ENCODE measurements at places on chromosomes 11 and 22.

DNA sequence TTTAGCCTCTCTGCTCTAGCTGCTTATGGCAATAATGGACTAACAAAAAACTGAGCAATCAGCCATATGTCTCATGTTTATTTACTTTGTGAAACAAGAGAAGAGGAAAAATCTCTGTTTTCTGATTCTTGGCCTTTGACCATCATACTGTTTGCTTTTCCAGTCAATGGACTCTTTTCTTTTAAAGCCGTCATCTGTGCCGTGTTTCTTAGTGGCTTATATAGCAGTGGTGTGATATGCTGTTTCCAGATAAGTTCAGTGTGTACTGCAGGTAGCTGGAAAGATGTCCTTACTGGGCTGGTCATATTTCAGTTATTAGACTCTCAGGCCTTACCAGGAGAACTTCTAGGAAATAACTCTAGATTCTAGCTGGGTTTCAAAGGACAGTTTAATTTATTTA, 33.6 kb upstream of the TECTA start:
- no peak for DNase-seq

DNA sequence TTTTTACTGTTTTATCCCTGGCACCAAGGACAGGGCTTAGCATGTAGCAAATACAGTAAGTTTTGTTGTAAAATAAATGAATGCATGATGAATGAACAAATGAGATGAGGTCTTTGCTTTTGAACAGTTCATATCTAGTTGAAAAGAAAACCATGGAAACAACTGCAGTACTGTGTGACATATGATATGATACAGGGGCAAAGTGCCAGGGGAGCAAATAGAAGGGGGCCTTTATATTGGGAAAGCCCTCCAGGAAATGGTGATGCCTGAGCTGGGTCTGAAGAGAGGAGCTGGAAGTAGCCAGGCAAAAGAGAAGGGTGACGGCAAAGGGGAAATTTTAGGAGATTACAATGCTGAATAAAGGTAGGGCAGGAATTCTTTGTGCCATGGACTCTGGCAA, 63.8 kb upstream of the UCP3 start:
- no peak for DNase-seq

DNA sequence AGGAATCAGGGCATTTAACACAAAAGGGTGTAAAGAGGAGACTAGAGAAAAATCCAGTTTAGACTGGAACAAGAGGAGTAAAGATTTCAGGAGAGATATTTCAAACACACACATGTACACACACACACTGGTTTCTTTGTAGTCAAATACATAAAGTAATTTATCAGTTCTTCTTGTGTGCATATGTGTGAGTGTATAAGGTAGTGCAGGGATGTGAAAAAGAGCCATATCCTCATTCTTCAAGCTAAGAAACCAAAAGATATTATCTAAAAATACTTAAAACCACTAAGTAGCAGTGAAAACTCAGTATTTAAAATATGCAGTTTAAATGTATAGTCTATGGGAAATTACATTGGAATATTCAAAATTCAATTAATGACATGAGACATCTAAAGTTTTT, 52.5 kb upstream of the CARD18 start:
- DNase-seq = no peak

DNA sequence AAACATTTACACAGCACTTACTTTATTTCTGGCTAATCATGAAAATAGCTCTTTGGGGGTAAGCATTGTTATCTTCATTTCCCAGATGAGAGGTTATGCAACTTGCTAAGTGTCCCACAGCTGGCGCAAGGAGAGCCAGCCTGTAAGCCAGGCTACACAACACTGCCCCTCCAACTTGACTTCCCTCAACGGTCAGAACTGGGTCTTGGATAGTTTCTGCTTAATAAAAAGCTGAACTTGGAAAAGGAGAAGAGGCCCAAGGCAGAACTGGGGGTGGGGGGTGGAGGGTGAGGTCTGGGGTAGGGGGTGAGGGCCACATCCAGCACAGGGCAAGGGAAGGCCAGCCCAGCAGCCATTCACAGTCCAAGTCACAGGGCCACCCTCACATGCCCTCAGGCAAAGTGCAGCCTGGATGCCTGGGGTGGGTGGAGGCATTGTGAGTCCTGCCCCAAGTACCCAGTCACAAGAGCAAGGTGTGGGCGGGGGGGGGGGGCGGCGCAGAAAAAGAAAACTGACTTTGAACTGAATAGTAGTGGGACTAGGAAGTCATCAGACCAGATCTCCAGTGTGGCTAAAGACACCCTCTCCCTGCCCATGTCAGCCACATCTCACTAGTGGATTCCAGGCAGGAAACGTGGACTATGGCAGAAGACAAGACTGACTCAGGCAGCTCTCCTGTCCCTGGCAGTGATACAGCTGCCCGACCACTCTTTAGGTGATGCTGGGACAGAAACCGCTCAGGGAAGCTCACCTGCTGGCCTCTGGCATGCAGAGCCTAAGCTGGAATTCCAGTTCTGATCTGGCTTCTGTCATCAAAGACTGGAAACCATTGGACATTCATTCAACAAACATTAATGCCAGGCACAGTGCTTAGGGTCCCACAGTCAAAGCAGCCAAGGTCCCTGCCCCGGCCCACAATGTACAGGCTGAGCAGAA, 52.4 kb downstream of the PACSIN2 start:
- peak; percentile 35 for DNase-seq

- DNase-seq = no peak
These were observed 63.5 kb upstream of the DRD2 start for GRCh38 chr11:113538451-113539412.

DNA sequence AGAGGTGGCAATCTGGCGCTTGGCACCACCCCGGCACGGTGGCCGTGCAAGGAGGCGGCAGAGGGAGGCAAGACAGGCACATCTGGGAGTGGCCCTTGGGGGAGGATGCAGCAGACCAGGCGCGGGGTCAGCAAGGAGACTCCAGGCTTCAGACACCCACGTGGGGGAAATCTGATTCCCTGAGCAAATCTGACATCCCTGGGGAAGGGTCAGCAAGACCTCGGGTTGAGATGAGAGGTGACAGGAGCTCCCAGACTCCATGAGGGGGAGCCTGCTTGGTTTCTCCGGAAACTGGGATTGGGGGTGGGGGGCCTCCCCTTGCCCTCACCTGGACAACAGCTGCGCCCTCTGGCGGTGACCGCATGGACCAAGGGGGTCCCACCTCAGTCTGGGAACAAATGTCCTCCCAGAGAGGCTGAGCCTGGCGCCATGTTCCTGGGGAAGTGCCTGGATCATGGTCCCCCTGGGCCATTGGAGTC, 4.0 kb upstream of the RCOR2 start:
- no peak for DNase-seq

DNA sequence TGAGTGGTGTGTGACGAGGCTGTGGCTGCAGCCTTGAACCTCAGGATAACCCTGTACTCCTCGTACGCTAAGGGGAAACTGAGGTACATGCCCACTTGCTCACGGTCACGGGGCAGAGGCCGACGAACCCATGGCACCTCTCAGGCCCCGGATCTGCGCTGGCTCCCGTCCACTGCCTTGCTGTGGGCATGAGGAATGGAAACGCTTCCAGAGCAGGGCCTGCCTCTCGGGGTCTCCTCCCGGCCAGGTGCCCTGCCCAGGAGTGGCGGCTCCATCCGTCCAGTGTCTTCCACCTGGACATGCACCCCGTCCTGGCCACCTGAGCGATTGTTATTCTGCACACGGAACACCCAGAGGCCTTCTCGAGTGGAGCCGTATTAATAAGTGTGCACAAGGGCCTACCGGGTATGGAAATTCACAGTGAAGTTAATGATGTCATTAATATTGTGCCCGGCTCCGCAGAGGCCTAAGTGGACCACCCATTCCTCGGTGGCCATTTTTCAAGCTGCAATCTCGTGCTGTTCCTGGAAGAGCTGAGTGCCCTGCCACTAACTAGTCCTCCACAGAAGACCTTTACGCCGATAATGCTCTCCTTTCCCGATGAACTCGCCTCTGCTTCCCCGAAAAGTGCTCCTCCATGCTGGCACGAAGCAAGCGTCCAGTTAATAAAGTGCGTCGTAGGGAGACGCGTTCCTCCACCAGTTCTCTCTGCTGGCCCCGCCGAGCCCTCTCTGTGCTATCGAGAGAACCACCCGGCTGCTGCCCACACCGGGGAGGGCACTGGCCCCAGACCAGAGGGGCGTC, 927.9 kb downstream of the BRD1 start:
- DNase-seq = no peak

- DNase-seq = no peak
These were observed 38.4 kb upstream of the EMID1 start for GRCh38 chr22:29167032-29167911.

Data from AG10803 (cell line).